ENCODE measurements at places on chromosomes 4 and X.

- DNase-seq: no peak
Measured at GRCh38 chrX:31889088-31889487, 817.2 kb upstream of the FTHL17 start.

- no peak for DNase-seq
Measured at GRCh38 chrX:23902419-23902818, 5.3 kb downstream of the APOO start.

DNA sequence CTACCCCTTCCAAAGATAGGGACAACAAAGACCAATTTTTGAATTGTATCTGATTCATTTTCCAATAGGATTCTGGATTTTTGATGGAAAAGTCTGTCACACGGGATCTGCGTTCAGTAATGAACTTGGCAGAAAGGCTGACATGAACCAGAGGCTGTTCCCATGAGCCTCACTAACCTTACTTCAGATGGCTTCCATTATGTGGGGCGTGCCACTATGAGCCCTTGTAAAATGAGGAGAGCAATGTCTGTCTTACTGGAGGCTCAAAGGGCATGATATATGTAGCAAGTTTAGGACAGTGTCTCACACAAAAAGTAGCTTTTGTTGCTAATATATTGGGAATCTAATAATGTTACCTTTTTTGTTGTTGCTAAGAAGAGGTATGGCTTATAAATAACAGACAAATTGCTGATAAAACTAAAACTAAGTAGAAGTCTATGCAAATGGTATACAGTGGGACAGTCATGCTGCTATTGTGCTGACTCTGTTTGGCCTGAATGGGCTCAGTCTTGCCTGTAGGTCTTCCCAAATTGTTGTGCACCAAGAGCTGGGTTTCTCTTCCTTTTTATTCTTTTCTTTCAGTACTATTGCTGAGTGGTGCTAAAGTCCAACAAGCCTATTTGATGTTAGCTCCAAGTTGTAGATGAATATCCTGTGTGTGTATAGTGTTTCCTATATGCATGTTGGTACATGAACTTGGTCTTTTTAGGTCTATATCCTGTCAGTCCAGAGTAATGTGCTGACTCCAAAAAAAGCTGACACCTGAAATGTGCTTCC, 132.1 kb downstream of the SPRY1 start:
- no peak for DNase-seq

DNA sequence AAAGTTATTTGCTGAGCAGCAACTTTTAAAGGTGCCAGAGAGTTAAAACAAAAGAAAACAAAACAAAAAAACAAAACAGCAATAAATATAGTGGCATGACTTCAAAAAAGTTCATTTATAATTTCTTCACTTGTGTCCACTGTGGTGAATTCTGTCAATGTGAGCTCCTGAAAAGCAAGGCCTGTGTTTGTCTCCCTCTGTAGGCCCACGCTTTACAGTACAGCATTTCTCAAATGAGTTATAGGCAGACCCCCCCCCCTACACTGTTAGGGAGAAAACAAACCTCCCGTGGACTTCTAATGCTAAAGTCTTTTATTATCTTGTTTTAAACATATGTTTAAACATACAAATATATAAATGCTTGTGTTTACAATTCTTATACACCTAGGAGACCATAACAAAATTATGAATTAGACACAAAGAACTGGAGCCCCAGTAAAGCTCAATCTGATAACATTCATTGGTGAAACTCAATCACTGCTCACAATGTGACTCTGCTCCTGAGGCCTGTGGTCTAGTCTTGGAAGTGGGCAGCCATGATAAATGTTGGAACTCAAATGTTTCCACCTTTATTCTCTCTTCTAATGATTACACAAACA, 47.0 kb upstream of the SCOC start:
- no peak for DNase-seq

DNA sequence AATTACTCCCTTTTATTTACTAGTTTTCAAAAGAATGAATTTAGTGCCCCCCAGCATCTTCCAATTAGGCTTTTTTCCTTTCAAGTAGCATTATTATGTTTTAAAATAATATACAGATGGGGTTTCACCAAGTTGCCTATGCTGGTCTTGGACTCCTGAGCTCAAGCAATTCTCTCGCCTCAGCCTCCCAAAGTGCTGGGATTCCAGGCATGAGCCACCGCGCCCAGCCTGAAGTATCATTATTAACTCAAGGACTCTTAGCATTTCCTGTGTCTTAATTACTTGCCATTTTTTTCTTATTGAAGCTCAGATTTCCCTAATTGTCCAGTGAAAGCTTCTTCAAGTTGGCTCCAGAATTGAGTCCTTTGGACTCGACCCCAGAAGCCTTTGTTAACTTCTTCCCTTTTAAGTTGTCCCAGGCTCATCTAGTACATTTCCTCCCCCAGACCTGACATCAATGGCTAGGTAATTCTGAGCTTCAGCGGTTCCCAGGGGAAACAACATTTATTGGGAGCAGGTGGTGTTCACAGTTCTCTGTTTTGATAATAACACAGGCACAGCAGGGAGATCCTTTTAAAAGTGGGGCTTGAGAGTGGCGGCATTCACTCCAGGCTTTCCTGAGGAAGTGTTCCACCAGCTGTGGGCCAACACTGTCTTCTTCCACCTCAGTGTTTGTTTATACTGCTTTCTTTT, 10.0 kb downstream of the SAT1 start:
- DNase-seq: no peak

DNA sequence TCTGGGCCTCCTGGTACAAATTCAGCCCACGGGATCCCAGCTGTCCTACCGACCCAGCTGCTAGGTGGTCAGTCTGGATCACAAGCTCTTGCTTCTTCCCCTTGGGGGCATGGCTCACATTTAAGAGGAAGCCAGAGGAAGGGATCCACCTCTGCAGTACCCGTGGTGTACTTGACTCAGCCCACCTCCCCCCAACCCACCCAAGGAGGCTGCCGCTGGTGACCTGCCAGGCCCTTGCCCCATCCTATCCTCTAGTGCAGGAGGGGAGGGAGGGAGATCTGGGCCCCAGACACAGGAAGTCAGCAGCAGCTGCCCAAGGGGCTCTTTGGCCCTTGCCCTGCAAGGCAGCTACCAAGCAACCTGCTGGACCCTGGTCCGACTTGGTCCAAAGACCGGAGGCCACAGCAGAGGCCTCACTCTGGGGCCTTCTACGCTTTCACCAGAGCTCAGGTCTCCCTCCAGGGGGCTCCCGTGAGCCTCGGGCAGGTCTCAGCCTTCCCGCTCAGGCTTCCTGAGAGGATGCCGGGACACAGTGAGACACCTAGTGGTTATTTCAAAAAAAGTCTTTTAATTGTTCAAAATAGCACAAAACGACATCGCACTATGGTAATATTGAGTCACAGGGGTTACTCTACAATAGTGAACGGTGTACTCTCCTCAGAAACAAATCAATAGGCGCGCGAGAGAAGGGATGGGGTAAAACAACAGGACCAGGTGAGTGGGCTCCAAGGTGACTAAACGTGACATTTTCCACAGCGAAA, 2.7 kb upstream of the RENBP start:
- DNase-seq: peak; percentile 63

GRCh38 chr4:84024405-84024804, 474.7 kb downstream of the NKX6-1 start:
- no peak for DNase-seq
